ENCODE measurements at places on chromosomes 4 and X. TPM values are rescaled to one million over a fixed set of nuclear protein-coding genes. Genes with fewer than 3 reads are reported as not detected.

The KLKB1 gene
- 1.2 TPM for total RNA-seq

DNA sequence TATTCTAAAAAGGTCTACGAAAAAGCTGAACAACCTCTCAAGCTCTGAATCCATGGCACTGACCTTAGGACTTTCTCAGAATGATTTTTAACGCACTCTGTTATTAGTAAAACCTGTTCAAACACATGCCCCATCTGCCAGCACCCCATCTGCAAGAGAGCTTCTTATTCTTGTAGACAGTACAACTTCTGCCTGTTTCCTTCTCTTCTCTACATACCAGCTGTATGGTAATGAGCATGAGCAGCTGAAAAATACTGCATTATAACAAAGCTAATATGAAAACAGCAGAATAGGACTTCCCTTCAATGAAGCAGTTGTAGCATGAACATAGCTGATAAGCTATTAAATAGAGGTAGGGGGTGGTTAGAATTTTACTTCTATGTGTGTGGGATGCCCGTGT is 167.9 kb downstream of the FBXW7 start:
- no peak for DNase-seq

DNA sequence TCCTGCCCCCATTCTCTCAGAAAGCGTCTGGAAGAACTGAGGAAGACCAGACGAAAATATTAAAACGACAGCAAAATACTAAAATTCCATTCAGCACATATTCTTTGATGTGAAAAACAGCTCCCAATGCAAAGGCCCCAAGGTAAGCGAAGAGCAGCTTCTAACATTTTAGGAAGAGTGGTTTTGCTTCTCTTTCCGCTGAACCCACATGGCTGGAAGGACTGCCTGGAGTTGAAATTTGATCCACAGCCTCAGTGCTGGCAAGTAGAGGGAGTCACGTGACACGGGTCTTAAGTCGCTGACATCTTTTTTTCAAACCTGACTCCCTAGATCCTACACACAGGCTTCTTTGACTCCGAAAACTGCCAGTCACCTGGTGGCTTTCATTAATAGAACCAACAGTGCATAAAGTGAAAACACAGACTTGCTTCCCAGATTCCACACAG is at the start of gene FAM13A:
Gene FAM13A, minus strand, starts transcription at position 233 of the 446 bp plus-strand sequence. Its CDS starts 221 bp downstream, at position 12.
- DNase-seq: peak; percentile 87

DNA sequence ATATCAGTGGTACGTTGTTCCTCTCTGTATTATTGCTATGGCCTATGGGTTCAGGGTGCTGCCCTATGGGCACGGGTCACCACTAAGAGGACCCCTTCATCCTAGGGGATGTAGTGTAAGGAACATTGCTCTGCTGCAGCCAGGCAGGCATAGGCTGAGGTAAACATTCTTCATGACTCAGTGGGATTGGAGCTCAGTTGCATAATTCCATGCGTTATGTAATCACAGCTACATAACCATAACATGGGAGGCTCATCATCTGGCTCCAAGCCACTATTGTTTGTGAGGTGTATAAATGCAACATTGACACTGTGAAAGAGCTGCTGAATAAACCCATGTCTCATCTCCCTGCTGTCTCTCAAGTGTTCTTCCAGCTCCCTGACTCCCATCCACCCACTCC is 375.2 kb downstream of the MAGEE1 start:
- DNase-seq: no peak

DNA sequence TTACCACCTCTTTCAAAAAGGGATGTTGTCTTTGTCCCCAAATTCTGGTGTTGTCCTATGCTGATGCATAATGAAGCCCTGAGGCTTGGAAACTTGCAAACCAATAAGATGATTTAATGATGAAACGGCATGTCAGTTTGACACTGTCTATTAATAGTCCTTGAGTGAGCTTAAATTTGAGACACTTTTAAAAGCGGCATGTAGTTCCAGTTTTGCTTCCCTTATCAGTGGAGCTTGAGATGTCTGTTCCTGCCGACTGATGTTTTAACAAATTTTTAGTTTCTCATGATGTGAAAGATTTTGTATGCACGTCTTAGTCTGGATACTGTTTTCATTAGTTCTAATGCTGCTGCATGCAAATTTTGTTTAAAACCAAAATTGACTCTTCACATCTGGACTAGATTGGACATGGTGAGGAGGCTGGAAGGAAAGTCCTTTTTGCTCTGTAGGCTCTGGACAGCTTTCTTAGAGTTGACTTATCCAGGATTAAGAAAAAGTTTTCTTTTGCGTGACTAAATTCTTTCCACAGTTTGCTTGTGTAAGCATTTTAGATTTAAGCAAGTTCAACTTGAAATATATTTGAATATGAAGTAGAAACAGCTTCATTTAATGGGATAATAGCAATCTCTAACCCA is 11.7 kb downstream of the C1GALT1C1 start:
- DNase-seq: no peak

DNA sequence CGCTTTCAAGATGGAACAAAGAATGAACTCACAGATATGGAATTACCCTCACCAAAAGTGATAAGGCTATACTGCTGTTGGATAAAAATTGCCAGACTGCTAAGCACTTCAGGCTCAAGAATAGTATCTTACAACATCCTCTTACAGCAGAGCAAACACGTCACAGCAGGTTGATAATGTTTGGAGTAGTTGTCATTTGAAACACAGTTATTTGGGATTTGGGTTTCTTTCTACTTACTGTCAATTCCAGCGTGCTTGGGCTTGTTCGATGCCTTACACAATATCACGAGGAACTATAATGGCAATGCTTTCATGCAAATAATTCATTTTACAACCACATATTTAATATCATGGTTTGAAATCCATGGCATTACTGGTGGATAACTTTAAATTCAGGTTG is 1223.7 kb upstream of the AGA start:
- no peak for DNase-seq

All from aorta (tissue), 5 donors.